ENCODE measurements at places on chromosomes 1 and 21. TPM values are rescaled to one million over a fixed set of nuclear protein-coding genes. Genes with fewer than 3 reads are reported as not detected.

UBE4B gene
- 15.4 TPM for total RNA-seq

OR10J1 gene
- not detected for total RNA-seq

BATF3 gene
- 10.3 TPM for total RNA-seq

RGS8 gene
- total RNA-seq, result not detected

TMCO4 gene
- 41.2 TPM for total RNA-seq

AKR7A3 gene
- 1.2 TPM for total RNA-seq

TNFRSF25 gene
- 11.1 TPM for total RNA-seq

LRP8 gene
- 9.1 TPM for total RNA-seq

NBPF10 gene
- 1.3 TPM for total RNA-seq

SELENBP1 gene
- 70.8 TPM for total RNA-seq

ZNF644 gene
- 68.2 TPM for total RNA-seq

TFB2M gene
- total RNA-seq, result 25.0 TPM

FTCD gene
- total RNA-seq, result 4.5 TPM

PDE9A gene
- total RNA-seq, result 0.59 TPM

SYCP1 gene
- total RNA-seq, result not detected

COX20 gene
- total RNA-seq, result 30.8 TPM

DNA sequence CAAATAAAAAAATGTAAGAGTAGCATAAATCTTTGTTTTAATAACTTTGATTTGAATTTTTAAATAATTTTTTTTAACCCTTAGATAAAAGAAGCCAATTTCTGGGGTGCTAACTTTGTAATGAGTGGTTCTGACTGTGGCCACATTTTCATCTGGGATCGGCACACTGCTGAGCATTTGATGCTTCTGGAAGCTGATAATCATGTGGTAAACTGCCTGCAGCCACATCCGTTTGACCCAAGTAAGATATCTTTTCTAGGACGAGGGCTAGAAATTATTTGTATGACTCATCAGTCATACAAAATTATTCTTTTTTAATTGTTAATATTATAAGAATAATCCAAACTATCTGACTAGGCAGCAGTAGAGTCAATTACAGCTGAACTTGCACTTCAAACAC lies 71.2 kb downstream of the GPR161 start:
- no peak for DNase-seq
- H3K27ac ChIP-seq, result no peak overlapping the region
- H3K36me3 ChIP-seq, result no peaks in the 10 kb centered on the region
- H3K4me1 ChIP-seq, result no peaks in the 10 kb centered on the region

- no peaks in the 10 kb centered on the region for H3K4me1 ChIP-seq
- H3K27ac ChIP-seq, result no peak overlapping the region
- no peaks in the 10 kb centered on the region for H3K27me3 ChIP-seq
- peak; percentile 38 for DNase-seq
- H3K36me3 ChIP-seq, result no peaks in the 10 kb centered on the region
- H3K4me3 ChIP-seq, result no peak overlapping the region
Observed at GRCh38 chr1:22861764-22862440, 110.8 kb downstream of the LACTBL1 start.

GRCh38 chr1:6209661-6210580 lies 4.0 kb downstream of the RNF207 start:
- no peaks in the 10 kb centered on the region for H3K27me3 ChIP-seq
- no peak overlapping the region for H3K27ac ChIP-seq
- DNase-seq, result no peak
- H3K4me1 ChIP-seq, result peaks cover 8% of the 10 kb centered on the region

DNA sequence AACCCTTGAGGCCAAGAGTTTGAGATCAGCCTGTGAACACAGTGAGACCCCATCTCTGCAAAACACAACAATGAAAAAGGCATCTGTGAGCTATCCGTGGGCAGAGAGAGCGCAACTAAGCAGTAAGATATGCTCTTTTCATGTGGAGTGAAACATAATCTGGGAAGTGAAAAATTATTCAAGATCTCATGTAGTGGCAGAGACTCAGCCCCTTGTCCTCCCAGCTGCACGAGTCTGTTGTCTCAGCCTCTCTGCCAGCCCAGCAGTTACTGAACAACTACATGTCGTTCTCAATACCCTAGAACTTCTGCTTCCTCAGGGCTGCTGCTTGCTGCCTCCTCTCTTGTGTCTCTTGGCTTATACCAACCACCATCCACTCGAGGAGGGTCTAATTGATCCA lies 61.3 kb upstream of the WDR26 start:
- DNase-seq, result no peak
- no peak overlapping the region for H3K4me3 ChIP-seq
- no peak overlapping the region for H3K27ac ChIP-seq
- no peaks in the 10 kb centered on the region for H3K27me3 ChIP-seq

DNA sequence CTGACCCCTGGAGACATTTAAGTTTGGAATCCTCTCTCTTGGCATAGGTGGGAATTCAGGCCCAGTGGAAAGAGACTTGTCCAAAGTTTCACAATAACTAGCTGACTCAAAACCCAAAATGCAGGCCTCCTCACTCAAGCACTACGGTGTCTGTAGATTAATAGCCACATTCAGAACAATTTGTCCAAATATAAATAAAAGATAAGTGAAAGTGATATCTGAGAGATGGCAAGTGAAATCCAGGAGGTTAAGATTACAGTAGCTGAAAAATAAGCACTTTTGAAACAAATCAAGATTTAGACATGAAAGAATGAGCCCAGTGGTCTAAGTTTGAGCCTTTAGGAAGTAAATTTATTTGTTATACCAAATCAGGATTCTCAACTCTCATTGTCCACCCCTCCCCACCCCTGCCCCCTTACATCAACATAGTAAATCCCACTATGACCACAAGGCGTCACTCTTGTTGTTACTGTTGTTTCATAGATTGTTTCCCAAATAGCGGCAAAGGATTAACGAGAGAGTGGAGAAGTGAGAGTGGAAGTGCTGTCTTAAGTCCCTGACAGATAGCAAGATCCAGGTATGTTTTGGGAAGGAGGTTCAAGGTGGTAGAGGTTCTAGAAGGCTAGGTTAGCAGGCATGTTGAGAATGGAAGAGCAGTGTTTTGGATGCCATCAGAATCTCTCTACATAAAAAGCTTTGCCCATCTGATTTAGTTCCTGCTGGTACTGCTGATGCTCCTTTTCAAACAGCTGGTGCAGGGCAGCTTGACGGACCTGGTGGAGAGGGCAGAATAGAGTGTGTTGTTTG lies 7.1 kb upstream of the TPM3 start:
- no peaks in the 10 kb centered on the region for H3K36me3 ChIP-seq
- H3K4me3 ChIP-seq, result no peak overlapping the region
- peak overlapping the region; percentile 58 for H3K27ac ChIP-seq
- no peaks in the 10 kb centered on the region for H3K27me3 ChIP-seq
- peak; percentile 58 for DNase-seq

- peak; percentile 69 for DNase-seq
- H3K27me3 ChIP-seq, result no peaks in the 10 kb centered on the region
- no peak overlapping the region for H3K4me3 ChIP-seq
- no peaks in the 10 kb centered on the region for H3K4me1 ChIP-seq
- no peak overlapping the region for H3K27ac ChIP-seq
- H3K36me3 ChIP-seq, result no peaks in the 10 kb centered on the region
Observed at GRCh38 chr1:151251656-151252470, 2.7 kb upstream of the PSMD4 start.

GRCh38 chr1:199029401-199029800 lies 390.6 kb downstream of the PTPRC start:
- H3K27me3 ChIP-seq, result no peaks in the 10 kb centered on the region
- H3K4me1 ChIP-seq, result no peaks in the 10 kb centered on the region
- H3K27ac ChIP-seq, result no peak overlapping the region
- H3K36me3 ChIP-seq, result no peaks in the 10 kb centered on the region
- no peak overlapping the region for H3K4me3 ChIP-seq

DNA sequence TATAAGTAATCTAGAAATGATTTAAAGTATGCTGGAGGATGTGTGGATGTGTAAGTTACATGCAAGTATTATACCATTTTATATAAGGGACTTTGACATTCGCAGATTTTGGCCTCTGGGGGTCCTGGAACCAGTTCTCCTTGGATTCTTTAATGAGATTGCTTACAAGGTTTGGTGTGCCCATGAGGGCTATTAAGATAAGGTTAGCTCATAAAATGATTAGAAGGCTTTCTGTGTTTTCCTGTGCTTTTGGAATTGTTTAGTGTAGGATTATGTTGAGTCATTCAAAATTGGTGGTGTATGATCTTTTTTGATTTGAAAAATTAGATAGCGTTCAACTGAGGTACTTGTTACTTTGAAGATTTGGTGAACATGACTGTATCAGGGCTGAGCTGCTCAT lies 5.6 kb downstream of the USP25 start:
- H3K27me3 ChIP-seq, result no peaks in the 10 kb centered on the region
- peaks cover 7% of the 10 kb centered on the region for H3K4me1 ChIP-seq
- no peak for DNase-seq
- peak overlapping the region; percentile 33 for H3K27ac ChIP-seq

GRCh38 chr1:235919127-235919832 lies 52.6 kb upstream of the LYST start:
- no peak for DNase-seq
- no peaks in the 10 kb centered on the region for H3K36me3 ChIP-seq
- no peak overlapping the region for H3K4me3 ChIP-seq
- H3K27ac ChIP-seq, result peak overlapping the region; percentile 72
- peaks cover 8% of the 10 kb centered on the region for H3K4me1 ChIP-seq

- H3K27ac ChIP-seq, result no peak overlapping the region
- no peaks in the 10 kb centered on the region for H3K27me3 ChIP-seq
- peaks cover 3% of the 10 kb centered on the region for H3K4me1 ChIP-seq
- DNase-seq, result no peak
Observed at GRCh38 chr1:61047061-61047460, 35.3 kb upstream of the NFIA start.

DNA sequence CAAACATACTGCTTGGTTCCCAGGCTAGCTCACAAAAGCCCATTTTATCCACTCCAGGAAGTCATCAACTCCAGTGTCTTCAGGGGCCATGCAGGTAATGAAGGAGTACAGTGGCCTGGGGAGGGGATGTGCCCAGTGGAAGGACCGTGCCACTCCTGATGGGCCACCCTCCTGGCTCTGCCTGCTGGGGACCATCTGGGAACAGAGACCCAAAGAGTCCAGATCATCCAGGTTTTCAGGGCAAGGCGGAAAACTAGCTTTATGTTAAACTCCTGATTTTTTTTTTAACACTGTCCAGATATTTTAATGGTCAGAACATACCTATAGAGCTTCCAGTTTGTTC lies 75.6 kb downstream of the CD46 start:
- H3K27ac ChIP-seq, result peak overlapping the region; percentile 97
- no peak overlapping the region for H3K4me3 ChIP-seq
- no peak for DNase-seq
- no peaks in the 10 kb centered on the region for H3K27me3 ChIP-seq
- H3K4me1 ChIP-seq, result peaks cover 21% of the 10 kb centered on the region
- no peaks in the 10 kb centered on the region for H3K36me3 ChIP-seq

DNA sequence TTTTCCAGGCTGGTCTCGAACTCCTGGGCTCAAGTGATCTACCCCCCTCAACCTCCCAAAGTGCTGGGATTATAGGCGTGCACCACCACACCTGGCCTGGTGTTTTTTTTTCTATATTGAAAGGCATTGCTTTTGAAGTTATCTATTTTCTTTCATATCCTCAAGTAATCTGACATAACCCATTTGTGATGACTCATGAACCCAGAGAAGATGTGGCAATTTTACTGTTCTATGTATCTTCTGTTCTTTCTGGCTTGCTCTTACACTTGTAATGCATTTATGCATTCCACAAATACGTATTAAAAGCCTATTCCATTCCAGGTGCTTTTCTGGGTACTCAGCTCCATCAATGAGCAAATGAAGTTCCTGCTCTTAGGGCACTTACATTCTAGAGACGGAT lies 29.9 kb upstream of the ERRFI1 start:
- no peaks in the 10 kb centered on the region for H3K27me3 ChIP-seq
- H3K4me1 ChIP-seq, result no peaks in the 10 kb centered on the region
- no peak overlapping the region for H3K4me3 ChIP-seq
- no peaks in the 10 kb centered on the region for H3K36me3 ChIP-seq
- H3K27ac ChIP-seq, result no peak overlapping the region
- no peak for DNase-seq

DNA sequence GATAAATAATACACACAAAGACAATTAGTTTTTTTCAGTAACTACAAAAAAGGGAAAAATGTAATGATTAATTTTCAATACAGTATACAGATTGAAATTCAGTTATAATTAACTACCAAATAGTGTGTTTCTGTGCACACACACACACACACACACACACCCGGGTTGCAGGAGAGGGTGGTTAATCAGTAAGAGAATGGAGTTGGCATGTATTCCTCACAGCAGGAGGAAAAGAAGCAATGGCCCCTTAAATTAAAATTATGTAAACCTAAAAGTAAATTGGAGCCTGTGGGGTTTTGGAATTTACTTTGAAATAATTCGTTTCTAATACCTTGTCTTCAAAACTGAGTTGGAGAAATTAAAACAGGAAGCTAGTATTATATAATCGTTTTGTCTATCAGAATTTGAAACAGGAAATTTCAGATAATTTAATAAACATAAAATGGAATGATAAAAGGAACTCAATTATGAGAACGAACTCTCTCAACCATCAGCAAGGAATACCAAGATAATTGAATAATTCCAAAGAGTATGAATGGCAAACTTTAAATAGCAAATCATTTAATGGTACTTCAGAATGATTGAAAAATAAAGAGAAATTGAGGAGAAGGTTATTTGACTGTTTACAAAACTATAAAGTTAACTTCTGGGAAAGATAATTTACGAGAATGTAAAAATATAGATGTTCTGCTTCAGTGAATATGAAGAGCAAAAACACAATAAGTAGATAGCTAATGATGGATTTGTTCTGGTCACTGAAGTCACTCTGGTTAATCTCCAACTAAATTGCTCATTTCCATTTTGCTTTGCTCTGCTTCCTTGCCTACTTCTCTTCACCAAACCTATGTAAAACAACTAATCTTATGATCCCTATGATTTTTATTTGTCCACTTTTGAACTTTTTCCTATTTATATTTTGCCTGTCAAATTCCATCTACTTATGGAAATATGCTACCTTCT lies 547.9 kb upstream of the ZP4 start:
- no peak overlapping the region for H3K27ac ChIP-seq
- H3K4me1 ChIP-seq, result no peaks in the 10 kb centered on the region
- no peaks in the 10 kb centered on the region for H3K27me3 ChIP-seq

DNA sequence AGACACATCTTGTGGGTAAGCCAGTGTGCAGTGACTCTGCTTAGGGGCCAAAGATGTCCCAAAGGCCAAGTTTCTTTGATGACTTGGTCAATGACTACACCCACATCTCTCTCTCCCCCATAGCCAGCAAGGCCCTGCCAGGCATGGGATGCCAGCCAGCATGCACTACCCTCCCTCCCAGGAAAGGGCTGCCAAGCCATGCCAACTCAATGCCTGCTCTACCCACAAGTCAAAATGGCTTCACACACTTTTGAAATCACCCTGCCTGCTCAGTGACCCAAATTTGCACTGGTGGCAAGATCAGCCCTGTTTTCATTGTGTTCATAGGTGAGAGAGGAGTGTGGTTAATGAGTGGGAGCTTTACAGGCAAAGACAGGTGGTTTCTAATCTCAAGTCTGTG lies 112.5 kb downstream of the MATN1 start:
- H3K27ac ChIP-seq, result no peak overlapping the region
- H3K27me3 ChIP-seq, result no peaks in the 10 kb centered on the region
- H3K4me1 ChIP-seq, result no peaks in the 10 kb centered on the region
- H3K36me3 ChIP-seq, result no peaks in the 10 kb centered on the region

- H3K4me3 ChIP-seq, result no peak overlapping the region
- H3K27me3 ChIP-seq, result no peaks in the 10 kb centered on the region
- no peaks in the 10 kb centered on the region for H3K4me1 ChIP-seq
- H3K27ac ChIP-seq, result no peak overlapping the region
- H3K36me3 ChIP-seq, result no peaks in the 10 kb centered on the region
Observed at GRCh38 chr1:31095298-31095981, 29.9 kb upstream of the PUM1 start.

GRCh38 chr1:44008259-44008658 lies 16.9 kb downstream of the CCDC24 start:
- no peak overlapping the region for H3K4me3 ChIP-seq
- no peak overlapping the region for H3K27ac ChIP-seq
- DNase-seq, result no peak
- H3K4me1 ChIP-seq, result no peaks in the 10 kb centered on the region
- no peaks in the 10 kb centered on the region for H3K27me3 ChIP-seq
